ENCODE measurements at places on chromosomes 4 and X. TPM values are rescaled to one million over a fixed set of nuclear protein-coding genes. Genes with fewer than 3 reads are reported as not detected.

The SPCS3 gene
- total RNA-seq = 82.2 TPM

- DNase-seq = no peak
Observed at GRCh38 chr4:54378461-54378860, 149.4 kb downstream of the PDGFRA start.

DNA sequence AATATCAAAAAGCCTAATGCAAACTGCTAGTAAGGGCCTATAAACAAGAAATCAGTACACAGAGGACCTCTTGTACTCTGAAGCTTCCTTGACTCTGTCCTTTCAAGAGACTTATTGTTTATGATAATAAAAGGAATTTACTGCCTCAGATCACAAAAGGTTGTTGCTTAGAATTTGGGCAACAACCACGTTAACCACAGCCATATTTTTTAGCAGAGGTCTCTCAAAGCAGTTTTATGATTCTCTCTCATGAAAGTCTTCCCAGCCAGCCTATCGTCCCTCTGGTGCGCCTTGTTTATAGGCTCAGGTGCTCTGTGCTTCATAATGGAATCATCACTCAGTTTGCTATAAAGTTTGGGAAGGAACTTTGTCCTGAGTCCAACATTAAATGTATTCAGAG lies 270.6 kb downstream of the RCHY1 start:
- DNase-seq = no peak

GRCh38 chr4:37760840-37761239 lies 65.6 kb upstream of the PGM2 start:
- DNase-seq = no peak

All from Right ventricle myocardium superior (tissue), 1 donor.